Gastrocnemius medialis (tissue), 4 donors: ENCODE measurements at places on chromosomes 4 and X. TPM values are rescaled to one million over a fixed set of nuclear protein-coding genes. Genes with fewer than 3 reads are reported as not detected.

- no peak overlapping the region for H3K27ac ChIP-seq
- H3K4me1 ChIP-seq, result no peaks in the 10 kb centered on the region
- H3K36me3 ChIP-seq, result no peaks in the 10 kb centered on the region
Measured at GRCh38 chr4:182201871-182202270, 41.3 kb upstream of the TENM3 start.

DNA sequence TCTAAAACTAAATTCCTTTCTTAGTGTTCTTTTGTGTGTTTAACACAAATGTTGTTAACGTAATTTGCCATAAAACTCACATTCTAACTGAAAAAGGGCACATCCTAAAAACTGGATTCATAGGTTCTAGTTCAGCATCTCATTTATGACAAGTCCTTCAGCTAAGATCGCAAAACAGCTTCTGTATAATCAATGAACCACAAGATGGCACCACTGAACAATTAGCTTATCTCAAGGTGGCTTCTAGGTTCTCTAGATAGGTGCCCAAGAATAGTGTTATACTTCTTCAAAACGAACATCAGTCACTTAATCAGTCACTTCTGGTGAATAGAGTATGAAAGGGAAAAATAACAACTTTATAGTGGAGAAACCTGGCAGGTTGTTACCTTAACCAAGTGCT lies 54.3 kb downstream of the NRK start:
- no peak overlapping the region for H3K27ac ChIP-seq
- H3K4me1 ChIP-seq, result no peaks in the 10 kb centered on the region
- H3K4me3 ChIP-seq, result no peak overlapping the region
- H3K27me3 ChIP-seq, result no peaks in the 10 kb centered on the region
- no peak for DNase-seq

DNA sequence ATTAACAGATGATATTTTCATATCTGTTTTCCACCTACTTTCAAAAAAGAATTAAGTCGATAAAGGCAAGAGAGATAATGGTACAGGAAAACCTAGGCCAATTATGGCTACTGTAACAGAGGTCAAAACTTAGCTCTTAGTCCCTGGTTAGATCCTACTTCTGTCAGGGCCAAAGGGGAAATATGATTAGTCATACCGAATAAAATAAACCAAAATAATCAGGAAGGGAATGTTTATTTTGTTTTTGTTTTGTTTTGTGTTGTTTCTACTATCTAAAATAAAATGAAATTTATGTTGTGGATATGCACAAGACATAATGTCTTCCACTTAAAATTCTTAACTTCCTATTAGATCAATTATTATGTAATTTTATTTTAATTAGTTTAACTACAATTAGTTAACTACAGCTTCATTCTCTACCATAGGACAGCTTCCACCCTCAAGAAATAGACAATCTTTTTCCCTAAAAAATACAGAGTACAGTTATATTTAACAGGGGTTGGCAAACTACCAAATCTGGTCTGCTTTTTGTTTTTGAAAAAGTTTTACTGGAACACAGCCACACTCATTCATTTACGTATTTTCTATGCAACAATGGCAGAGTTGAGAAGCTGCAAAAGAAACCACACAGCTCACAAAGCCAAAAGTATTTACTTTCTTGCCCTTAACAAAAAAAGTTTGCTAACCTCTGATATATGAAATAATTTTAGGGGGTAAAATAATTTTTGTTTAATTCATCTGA lies 25.4 kb downstream of the TMEM47 start:
- no peaks in the 10 kb centered on the region for H3K36me3 ChIP-seq
- no peaks in the 10 kb centered on the region for H3K27me3 ChIP-seq
- H3K4me1 ChIP-seq, result peaks cover 6% of the 10 kb centered on the region
- H3K4me3 ChIP-seq, result no peak overlapping the region

DNA sequence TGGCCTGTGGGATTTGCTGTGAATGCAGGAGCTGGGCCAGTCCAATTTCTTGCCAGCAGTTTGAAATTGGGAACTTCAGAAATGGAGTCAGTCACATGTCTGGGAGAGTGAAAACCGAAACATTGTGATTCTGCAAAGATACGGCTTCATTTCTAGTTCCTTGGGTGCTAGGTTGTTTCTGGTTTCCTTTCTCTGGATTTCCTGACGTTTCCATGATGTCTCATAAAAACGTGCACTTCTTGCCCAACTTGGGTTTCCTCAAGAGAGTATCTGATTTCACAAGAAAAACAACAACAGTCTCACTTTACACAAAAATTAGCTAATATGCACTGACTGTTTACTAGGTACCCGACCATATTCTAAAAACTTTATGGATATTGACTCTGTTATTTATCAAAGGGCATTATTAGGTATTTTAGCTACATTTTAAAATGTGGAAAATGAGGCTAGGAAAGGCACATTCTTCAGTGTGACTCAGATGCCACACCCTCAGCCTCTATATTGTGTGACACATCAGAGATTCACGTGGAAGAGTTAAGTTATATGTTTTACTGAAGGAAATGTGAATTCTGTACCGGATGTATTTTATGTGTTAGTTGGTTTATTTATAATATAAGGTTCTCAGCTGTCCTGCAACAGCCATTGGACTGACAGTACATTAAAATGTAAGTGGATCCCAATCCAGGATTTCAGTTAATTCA lies 225.0 kb upstream of the PUDP start:
- H3K4me3 ChIP-seq, result no peak overlapping the region
- no peak overlapping the region for H3K27ac ChIP-seq
- no peaks in the 10 kb centered on the region for H3K27me3 ChIP-seq
- H3K4me1 ChIP-seq, result no peaks in the 10 kb centered on the region
- H3K36me3 ChIP-seq, result no peaks in the 10 kb centered on the region
- DNase-seq, result no peak

PITX2 gene
- 30.7 TPM for total RNA-seq

PCYT1B gene
- total RNA-seq, result not detected

XK gene
- total RNA-seq, result 8.8 TPM

DNA sequence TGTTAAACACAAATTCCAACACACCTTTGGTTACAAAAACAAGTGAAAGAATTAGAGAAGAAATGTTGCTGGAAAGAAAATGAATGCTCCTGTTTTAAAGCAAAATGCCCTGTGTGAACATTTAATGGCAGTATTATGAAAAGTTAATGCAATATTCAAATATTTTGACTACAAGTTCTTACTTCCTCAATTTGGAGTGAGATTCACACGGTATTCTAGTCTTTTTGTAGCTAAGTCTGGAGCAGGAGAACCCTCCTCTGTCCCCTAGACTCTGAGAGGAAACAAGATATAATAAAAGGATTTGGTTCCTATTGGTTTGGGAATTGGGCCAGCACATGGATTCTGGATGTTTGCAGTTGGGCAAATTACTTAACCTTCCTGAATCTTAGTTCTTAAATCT lies 12.7 kb downstream of the MAD2L1 start:
- no peaks in the 10 kb centered on the region for H3K27me3 ChIP-seq
- no peaks in the 10 kb centered on the region for H3K36me3 ChIP-seq
- DNase-seq, result no peak
- H3K4me1 ChIP-seq, result peaks cover 26% of the 10 kb centered on the region

DNA sequence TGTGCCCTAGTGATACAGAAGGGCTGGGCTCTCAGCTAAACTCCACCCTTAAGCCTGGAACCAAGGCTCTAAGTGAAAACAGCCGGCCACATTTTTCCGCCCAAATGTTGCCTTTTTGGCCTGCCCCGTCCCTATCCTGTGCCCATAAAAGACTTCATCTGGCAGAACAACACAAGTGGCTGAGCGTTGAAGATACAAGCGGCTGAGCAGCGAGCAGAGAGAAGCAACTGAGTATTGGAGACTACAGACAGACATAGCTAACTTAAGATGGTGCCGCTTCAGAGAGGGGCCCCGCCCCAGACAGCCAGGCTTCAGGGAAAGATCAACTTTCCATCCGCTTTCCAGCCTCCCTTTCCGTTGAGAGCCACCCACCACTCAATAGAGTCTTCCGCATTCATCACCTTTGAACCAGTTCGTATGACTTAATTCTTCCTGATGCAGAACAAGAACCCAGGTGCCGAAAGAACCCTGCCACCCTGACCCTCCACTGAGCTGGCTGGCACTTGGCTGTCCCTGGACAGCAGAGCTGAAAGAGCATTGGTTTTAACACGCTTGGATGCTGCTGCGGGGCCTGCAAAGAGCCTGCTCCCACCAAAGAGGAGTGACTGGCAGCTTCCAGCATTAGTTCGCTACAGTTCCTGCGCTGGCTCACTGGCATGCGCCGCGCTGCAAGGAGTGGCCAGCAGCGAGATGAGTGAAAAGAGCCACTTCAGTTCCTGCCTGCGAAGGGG lies 853.2 kb upstream of the INTU start:
- H3K4me3 ChIP-seq, result peak overlapping the region; percentile 11
- H3K27me3 ChIP-seq, result no peaks in the 10 kb centered on the region
- no peak overlapping the region for H3K27ac ChIP-seq
- no peaks in the 10 kb centered on the region for H3K36me3 ChIP-seq
- DNase-seq, result no peak

DMD gene
- 201 TPM for total RNA-seq

DNA sequence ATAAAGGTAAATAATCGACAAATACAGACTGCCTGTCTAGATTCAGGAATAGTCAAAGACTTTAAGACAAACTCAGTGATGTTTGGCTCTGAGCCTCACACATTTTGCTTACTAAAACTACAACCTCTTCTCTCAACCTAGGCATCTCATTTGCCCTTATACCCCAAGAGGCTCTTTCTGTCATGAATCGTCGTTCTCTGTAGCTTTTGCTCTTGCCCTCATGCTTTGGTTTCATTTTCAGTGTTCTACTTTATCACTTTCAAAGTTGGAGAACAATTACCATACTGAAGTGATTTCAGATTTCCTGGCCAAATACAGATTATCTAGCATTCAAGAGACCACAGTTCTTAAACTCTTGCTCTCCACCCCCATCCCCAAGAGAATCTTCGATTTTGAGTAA lies 114.1 kb upstream of the RAP2C start:
- H3K27me3 ChIP-seq, result no peaks in the 10 kb centered on the region
- H3K4me3 ChIP-seq, result no peak overlapping the region
- H3K27ac ChIP-seq, result no peak overlapping the region
- no peak for DNase-seq
- H3K4me1 ChIP-seq, result no peaks in the 10 kb centered on the region

GRCh38 chrX:150355913-150356312 lies 7.2 kb upstream of the MAMLD1 start:
- H3K27ac ChIP-seq, result no peak overlapping the region
- H3K36me3 ChIP-seq, result no peaks in the 10 kb centered on the region
- H3K4me3 ChIP-seq, result no peak overlapping the region
- DNase-seq, result no peak
- H3K4me1 ChIP-seq, result no peaks in the 10 kb centered on the region
- no peaks in the 10 kb centered on the region for H3K27me3 ChIP-seq

GRCh38 chrX:21757960-21758359 lies at the start of gene SMPX:
TSS of gene SMPX (minus strand) at chrX:21758116. CDS start at chrX:21754290, 3,826 bp downstream.
- H3K4me3 ChIP-seq, result peak within 1 kb of the TSS; percentile 47
- H3K27ac ChIP-seq, result peak within 1 kb of the TSS; percentile 92
- H3K4me1 ChIP-seq, result peaks cover 17% of the 10 kb centered on the region
- no peaks in the 10 kb centered on the region for H3K27me3 ChIP-seq

ADH4 gene
- total RNA-seq, result 0.75 TPM

SLC6A14 gene
- not detected for total RNA-seq

GPRIN3 gene
- total RNA-seq, result 3.1 TPM

GRCh38 chr4:62133101-62133897 lies 933.2 kb downstream of the ADGRL3 start:
- H3K4me1 ChIP-seq, result no peaks in the 10 kb centered on the region
- no peak overlapping the region for H3K4me3 ChIP-seq
- DNase-seq, result no peak
- H3K36me3 ChIP-seq, result no peaks in the 10 kb centered on the region

MAGEE2 gene
- not detected for total RNA-seq

- H3K4me1 ChIP-seq, result no peaks in the 10 kb centered on the region
- H3K27ac ChIP-seq, result no peak overlapping the region
- H3K4me3 ChIP-seq, result no peak overlapping the region
Measured at GRCh38 chrX:68717196-68717595, 69.7 kb downstream of the STARD8 start.

KCND1 gene
- 0.09 TPM for total RNA-seq

- H3K27ac ChIP-seq, result no peak overlapping the region
- DNase-seq, result no peak
- no peak overlapping the region for H3K4me3 ChIP-seq
- no peaks in the 10 kb centered on the region for H3K4me1 ChIP-seq
Measured at GRCh38 chr4:111681270-111681669, 464.0 kb upstream of the FAM241A start.

GRCh38 chrX:103817502-103817901 lies 14.6 kb downstream of the RAB9B start:
- H3K27ac ChIP-seq, result no peak overlapping the region
- H3K4me1 ChIP-seq, result no peaks in the 10 kb centered on the region
- no peaks in the 10 kb centered on the region for H3K27me3 ChIP-seq
- H3K36me3 ChIP-seq, result no peaks in the 10 kb centered on the region

DNA sequence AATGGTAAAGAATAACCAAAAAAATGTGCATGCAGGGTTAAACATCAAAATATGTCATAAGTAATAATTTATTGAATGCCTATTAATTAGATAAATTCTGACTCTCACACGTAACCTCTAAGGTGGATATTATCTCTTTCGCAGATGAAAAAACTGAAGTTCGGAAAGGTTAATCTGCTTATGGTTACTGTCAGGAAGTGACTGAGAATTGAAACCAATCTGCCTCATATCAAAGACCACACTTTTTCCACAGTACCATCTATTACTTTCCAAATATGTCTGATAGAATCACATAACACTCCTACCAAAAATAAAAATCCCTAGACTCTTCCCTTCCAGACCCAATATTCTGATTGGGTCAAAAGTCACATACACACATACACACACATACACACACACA lies 6.2 kb downstream of the CHIC2 start:
- no peak overlapping the region for H3K4me3 ChIP-seq
- H3K27me3 ChIP-seq, result no peaks in the 10 kb centered on the region
- no peak overlapping the region for H3K27ac ChIP-seq
- H3K36me3 ChIP-seq, result no peaks in the 10 kb centered on the region
- peaks cover 63% of the 10 kb centered on the region for H3K4me1 ChIP-seq
- DNase-seq, result no peak

CCKAR gene
- not detected for total RNA-seq

GRCh38 chrX:51459125-51459524 lies 37.3 kb downstream of the NUDT11 start:
- H3K4me1 ChIP-seq, result no peaks in the 10 kb centered on the region
- H3K36me3 ChIP-seq, result no peaks in the 10 kb centered on the region
- H3K27me3 ChIP-seq, result no peaks in the 10 kb centered on the region
- no peak overlapping the region for H3K4me3 ChIP-seq

HPGDS gene
- 0.53 TPM for total RNA-seq
